ENCODE measurements at places on chromosomes 13 and 19.
A peak's percentile ranks its signal among the peaks of the same experiment; 100 is the strongest.

GRCh38 chr19:16626796-16627192, 1.2 kb downstream of the MED26 start:
- DNase-seq = no peak

DNA sequence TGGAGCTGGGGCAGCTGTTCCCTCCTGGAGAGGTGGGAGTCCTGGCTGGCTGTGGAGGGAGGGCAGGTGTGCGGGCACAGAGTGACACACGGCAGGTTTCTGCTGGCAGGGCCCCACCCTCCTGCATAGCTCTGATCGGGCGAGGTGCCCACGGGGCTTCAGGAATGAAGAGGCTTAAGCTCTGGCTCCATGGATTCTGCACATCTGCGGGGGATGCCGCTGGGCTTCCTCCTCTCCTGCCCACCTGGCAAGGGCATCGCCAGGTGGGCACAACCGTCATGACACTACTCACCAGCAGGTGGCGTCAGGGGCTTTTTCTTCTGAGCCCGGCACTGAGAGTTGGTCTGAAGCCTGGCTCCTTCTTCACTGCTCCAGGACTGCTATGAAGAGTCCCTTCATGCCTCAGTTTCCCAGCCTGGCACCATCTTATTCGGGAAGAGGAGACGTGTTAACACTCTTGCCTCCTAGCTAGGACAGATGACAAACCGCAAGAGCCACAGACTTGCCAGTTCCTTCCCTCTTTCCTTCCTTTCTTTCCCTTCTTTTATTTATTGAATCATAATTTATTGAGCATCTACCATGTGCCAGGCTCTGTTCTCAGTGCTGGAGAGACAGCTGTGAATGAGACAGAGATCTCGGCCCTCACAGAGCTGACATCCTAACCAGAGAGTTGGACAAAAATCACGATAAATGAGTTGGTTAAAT, 15.2 kb upstream of the PAK4 start:
- no peak for DNase-seq

DNA sequence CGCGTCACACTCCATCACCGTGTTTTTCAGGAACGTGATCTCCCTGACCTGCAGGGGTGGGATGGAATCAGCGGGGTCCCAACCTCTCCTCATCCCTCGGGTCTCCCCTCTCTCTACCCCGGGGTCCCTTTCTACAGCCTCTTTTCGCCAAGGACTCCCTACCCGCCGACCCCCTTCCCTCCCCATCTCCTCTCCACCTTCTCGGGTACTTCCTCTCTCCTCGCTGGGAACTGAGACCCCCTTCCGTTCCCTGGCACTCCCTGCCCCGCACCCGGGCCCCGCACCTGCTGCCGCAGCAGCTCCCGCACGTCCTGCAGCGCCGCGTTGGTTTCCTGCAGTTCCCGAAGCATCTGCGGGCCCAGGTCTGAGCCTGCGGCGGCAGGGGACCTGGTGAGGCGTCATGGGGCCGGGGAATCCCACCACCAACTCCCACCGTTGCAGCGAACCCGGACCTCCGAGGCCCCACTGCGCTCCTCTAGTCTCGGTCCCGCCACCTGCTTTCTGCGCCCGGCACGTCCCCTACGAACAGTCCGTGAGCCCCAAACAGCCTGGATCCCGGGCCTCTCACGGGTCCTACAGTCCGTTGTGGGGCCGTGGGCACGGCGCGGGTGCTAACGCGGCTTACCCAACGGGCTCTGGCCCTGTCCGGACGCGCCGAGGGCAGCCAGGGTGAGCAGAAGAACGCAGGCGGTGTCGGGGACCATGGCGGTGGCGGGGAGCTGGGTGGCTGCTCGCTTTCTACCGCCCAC, at the start of gene COMP:
Gene COMP (minus strand): TSS at position 740 of the 749 bp plus-strand sequence. CDS start 36 bp downstream, at position 704.
- no peak for DNase-seq

DNA sequence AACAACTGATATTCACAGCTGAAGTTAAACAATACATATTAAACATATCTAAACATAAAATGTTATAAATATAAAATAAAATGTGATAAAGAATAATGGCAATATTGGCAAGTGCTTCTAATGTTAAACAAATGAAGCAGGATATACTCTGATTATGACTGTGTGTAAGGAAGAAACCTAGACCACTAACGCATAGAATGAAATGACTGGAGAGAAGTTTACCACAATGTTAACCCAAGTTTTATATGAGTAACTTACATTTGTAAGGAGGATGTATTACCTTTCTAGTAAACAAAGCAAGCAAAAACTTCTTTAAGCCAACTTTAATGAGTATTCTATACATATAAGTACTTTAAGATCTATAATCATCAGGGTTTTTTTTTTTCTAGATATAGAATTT, 43.0 kb downstream of the RB1 start:
- DNase-seq = no peak

GRCh38 chr19:45473367-45473681, 5.5 kb downstream of the FOSB start:
- no peak for DNase-seq

- DNase-seq = no peak
Observed at GRCh38 chr13:50511877-50512341, 331.6 kb downstream of the DLEU7 start.

- DNase-seq = peak; percentile 62
Observed at GRCh38 chr19:44643605-44644401, at the start of gene PVR. TSS of gene PVR (plus strand) at chr19:44643910. CDS start at chr19:44644097, 187 bp downstream.

GRCh38 chr19:10961073-10961860, 437 bp downstream of the SMARCA4 start:
- DNase-seq = no peak

DNA sequence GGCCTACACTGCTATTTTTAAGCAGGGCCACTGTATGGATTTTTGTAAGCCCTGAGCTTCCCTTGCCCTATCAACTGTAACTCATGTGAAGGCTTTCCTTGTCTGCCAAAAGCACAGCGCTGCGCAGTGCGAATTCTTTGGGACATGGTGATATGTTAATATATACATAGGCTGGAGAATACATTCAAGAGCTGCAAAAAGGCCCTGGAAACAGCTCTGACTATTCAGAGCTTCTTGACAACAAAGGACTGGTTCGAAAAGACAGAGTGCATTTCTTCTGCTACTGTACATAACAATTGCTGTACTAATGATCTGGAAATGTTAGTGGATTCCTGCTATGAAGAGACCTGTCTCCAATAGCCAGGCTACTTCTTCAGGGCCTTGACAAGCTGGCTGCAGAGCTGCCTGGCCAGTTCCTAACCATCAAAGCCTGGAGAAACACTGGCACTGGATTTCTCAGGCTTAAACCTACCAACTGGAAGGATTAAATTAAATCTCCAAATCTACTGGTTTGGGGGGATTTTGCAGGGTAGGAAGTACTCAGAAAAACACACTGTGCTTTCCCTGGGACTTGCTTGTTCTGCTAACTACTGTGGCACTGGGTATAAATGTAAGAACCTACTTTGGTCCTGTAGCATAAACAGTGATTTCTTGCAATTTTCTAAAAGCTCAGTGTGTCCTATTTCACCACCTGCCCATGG, 246.9 kb downstream of the DNAJC15 start:
- no peak for DNase-seq

DNA sequence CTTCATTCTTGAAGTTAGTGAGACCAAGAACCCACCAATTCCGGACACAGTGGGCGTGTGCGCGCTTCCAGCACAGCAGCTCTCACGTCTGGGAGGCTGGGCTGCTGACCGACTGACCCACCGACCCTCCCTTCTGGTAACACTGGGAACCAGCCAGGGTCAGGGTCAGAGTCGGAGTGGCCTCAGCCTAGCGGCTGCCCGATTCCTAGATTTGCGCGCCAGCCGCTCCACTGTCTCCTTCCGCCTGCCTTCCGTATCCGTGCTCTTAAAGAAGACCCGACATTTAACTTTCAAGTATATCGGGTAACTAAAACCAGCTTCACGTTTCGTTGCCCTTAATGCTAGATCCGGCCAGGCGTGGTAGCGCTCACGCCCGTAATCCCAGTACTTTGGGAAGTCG, 41.1 kb downstream of the SERP2 start:
- no peak for DNase-seq

DNA sequence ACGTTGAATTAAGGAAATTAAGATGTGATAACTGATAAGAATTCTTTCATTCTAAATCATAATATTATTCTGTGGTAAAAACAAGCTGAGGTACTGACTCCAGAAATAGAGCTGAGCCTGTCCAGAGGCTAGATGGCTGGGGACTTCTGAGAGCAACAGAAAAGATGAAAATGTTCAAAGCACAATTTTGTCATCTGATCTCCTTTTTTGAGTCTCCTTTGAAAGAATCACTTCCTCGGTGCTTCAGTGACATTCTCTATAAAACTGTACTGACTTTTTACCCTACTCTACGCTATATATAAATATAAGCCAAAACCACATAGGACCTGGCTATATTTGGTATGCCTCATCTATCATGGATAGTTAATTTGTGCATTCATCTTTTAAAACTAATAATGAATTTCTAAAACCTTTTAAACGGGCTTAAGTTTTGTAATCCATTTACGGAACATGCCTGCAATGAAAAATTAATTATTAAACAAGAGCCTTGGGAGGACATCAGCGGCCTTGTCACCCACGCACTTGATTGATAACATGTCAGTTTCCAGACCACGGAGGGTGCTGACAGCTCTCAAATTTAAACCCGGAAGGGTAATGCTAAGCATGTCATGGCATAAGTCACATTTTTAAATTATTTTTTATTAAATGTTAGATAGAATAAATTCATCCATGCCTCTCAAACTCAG, 235.5 kb downstream of the PCDH9 start:
- DNase-seq = no peak

DNA sequence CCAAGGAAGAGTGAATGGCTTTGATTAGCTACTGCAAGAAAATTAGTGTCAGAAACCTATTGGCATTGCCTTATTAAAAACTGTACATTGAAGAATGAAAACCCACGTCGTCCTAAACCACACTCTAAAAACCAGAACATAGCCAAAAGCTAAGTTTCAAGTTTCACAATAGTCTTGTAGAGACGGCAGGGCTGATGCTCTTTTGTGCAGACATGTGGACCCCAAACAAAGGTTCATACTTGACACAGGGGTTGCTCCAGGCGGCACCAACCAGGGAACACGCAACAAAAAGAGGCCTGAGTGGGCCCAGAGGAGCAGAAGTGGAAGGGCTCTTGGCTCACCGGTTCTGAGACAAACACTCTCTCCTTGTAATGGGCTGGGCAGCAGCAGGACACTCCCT, 28.6 kb upstream of the MIR17HG start:
- DNase-seq = no peak

GRCh38 chr13:47008318-47008717, 111.5 kb upstream of the HTR2A start:
- DNase-seq = no peak

DNA sequence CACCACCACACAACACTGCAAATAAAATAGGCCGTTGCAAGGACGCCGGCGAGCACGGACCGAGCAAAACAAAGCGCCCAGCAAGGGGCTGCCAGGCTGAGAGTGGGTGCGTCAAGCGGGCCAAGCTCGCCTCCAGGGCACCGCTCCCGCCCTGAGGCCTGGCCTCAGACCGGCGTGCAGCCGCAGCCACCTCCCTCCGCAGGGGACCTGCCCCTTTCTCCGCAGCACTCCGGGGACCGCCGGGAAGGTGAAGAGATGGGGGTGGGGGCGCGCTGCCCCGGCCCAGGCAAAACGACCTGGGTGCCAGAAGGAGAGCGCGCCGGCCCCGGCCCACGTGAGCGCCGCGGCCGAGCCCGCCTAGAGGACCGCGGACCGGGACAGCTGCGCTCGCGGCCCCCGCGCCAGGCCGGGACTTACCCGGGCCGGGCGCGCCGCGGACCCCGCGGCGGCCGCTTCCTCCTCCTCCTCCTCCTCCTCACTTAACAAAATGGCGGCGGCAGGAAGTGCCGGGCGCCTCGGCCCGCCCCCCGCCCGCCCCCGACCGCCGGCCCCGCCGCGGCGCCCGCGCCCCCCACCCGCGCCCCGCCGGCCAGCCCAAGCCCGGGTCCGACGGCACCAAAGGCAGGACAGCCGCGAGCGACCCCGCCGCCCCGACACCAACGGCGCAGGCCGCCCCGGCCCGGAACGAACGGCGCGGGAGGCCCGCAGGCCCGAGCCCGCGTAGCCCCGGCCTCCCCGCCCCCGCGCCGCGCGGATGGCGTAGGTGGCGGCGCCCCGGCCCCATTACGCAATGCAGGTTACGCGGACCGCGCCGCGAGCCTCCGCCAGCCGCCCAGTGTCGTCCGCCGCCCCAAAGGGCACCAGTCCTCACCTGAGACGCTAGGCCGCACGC, 674 bp downstream of the BRD4 start:
- DNase-seq = peak; percentile 57

GRCh38 chr13:108306860-108307259, 37.3 kb downstream of the TNFSF13B start:
- no peak for DNase-seq

- DNase-seq = no peak
Observed at GRCh38 chr13:62512194-62513141, 1096.8 kb upstream of the PCDH20 start.

DNA sequence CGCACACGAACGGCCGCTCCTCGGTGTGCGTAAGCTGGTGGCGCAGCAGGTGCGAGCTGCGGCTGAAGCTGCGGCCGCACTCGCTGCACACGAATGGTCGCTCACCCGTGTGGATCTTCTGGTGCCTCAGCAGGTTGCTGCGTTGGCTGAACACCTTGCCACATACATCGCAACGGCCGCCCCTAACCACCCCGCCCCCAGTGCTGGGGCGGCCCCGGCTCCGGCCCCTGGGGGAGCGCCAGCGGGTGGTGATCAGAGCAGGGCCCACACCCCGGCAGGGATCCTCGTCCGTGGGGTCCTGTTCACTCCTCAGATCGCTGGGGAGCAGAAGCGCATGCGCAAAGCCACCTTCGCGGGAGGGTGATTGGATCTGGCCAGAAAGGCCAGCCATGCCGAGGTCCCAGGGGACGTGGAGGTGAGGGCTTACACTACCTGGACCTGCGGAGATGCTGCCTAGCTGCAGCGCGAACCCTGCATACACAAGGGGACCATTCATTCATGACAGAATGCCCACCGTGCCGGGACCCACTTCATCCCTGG, 4.7 kb upstream of the UBE2M start:
- DNase-seq = no peak

GRCh38 chr19:33781996-33782395, 14.7 kb upstream of the KCTD15 start:
- no peak for DNase-seq

DNA sequence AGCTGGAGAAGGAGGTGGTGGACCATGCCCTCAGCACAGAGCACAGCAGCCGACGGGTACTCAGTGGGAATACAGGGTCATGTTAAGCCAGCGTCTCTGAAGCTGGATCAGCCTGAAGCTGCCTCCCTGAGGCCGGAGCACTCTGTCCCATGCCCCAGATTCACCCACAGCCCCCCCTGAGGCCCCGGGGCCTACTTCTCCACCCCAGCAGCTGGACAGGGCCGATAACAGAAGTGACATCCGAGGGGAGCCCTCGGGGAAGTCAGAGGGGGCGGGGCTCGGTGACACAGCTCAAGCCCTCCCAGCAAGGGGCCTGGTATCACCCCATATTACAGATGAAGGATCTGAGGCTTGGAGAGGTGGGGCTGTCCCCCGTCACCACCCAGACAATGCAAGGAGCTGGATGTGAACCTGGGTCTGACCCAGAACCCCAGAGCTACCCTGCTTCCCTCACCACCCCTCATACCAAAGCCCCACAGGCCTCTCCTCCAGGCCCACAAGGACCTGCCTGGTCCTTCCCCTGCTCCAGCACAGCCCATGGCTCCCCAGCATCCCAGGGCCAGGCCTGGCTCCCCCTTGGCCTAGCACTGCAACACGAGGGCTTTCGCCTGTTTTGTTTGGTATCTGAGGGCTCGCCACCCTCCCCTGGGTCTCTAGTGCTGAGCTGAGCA, 5.7 kb downstream of the R3HDM4 start:
- no peak for DNase-seq

GRCh38 chr19:19304186-19304965, 15.9 kb downstream of the SUGP1 start:
- DNase-seq = no peak

- DNase-seq = peak; percentile 99
Observed at GRCh38 chr19:19192078-19192882, at the start of the genes BORCS8 and RFXANK. TSS of gene BORCS8 (minus strand) at chr19:19192152. CDS start at chr19:19192117, 35 bp downstream. TSS of gene RFXANK (plus strand) at chr19:19192258. CDS start at chr19:19193947, 1,689 bp downstream.

All from ureter (tissue), 1 donor.